ENCODE measurements at places on chromosomes 11 and 22.

DNA sequence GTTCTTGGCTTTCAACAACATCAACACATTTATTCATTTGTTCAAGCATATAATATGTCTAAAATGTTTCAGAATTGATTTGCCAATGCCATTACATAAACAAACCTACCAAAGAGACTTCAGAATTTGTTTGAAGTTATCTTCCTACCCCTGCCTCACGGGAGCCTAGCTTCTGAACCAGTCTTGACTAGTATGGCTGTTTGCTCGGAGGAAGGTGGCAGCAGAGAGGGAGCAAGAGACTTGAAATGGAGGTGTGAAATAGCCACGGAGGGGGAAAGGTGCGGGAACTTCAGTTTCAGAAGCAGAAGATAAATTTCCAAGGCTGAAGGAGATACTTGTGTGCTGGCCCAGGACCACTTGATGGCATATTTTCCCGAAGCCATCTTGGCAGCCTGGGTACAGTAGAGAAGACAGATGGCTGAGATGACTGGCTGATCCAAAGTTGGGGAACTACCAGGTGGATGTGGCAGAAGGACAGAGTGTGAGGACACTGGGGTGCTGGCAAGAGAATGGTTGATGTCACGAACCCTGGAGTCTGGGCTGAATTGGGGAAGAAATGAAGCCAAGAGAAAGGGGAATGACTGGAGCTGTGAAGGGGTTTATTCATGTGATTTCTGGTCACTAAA, 14.0 kb upstream of the MTCH2 start:
- DNase-seq = no peak

DNA sequence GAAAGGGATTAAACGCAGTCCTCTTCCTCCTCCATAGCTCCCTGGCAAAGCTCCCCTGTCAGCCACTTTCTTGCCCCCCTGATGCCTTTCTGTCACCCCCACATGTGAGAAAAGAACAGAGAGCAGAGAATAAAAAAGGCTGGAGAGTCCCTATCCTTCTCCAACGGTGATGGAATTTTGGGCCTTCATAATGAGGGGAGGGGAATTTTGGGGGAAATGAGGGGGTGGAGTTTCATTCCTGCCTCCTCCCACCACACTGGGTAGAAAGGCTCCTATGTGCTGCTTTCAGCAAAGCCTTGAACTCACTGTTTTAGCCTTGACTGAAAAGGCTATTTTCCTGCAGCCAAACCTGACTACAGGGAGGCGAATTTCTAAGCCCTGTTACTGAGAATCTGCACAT, 59.3 kb downstream of the C11orf58 start:
- DNase-seq = no peak

DNA sequence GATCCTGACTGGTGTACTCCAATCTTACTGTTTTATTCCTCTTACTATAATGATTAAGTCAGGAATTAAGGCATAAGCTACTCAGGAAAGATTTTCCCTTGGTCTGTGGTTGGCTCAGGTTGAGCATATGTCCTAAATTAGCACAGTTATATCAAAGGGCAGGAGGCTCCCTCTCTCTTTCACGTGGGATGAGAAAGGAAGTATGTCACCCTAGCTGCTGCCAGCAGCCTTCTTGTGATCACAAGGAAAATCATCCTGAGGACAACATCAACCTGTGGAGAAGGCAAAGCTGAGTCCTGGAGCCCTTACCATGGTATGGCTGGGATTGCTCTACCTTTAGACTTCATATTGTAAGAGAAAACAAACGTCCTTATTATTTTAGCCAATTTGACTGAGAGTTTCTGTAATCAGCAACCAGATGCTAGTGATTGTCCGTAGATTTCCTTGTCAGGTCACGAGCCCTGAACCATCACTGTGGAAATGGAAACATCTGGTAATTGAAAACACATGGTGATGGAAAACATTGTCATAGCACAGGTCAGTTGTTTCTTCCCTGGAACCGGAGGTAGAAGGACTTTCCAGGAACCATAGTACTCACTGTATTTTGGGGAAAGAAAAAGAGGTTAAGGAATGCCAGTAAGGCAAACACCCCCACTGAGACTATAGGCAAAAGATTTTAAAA, 40.6 kb upstream of the DEUP1 start:
- no peak for DNase-seq

GRCh38 chr11:131668500-131669400, 298.3 kb downstream of the NTM start:
- DNase-seq = peak; percentile 68

Data from HEK293T (cell line).